ENCODE measurements at places on chromosomes 3 and 15. TPM values are rescaled to one million over a fixed set of nuclear protein-coding genes. Genes with fewer than 3 reads are reported as not detected.

The C2CD4A gene
- total RNA-seq: 0.28 TPM

The ENTPD3 gene
- total RNA-seq: 0.28 TPM

The ATP8B4 gene
- 0.19 TPM for total RNA-seq

The B3GNT5 gene
- total RNA-seq: 1.9 TPM

The AGTR1 gene
- total RNA-seq: 2.3 TPM
